ENCODE measurements at places on chromosomes 6 and 20.

DNA sequence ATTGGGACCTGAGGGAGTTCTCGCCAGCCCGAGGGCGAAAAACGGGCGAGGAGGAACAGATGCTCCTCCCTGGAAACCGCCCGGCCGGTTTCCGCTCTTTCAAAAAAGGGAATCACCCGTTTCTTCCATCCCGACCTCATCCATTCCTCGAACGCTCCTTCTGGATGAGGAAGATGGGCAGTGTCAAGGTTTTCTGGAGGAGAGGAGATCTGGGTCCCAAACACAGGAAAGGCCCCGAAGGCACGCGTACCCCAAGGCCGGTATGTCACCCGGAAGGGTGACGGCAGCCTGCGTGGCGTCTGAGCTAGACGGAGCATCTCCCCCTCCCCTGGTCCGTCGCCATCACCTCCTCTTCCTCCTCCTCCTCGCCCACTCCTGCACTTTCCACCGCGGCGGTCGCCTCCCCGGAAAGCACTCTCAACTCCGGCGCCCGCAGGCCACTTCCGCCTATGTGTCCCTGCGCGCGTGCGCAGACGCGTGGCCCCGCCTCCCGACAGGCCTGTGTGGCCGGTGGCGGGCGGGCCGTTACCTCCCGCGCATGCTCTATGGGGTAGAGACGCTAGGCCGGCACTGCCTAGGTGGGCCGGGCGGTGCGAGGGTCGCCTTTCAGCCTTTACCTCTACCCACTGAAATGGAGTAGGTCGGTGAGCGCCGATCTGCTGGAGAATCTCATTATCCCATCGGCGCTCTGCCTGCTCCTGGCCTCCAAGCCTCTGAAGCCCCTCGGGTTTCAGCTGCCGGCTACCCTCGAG lies at the start of gene SLC35B3:
TSS of gene SLC35B3 (minus strand) at position 453 of the 752 bp plus-strand sequence.
- peak; percentile 85 for DNase-seq

DNA sequence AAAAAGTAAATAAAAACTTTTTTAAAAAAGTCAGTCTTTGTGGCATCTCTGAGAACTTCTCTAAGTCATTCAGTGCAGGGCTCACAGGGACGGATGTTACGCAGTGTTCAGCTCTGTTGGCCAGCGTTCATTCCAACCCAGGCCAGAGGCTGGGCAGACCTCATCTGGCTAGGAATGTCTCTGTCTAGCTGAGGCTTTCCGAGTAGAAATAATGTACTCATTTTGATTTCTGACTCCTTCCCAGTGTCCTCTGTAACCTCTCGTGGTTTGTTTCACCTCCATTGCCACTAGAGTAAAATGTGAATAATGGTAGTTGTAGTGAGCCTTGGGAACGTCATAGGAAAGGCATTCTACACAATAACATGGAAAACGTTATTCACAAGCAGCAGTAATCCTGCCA lies 135.1 kb downstream of the TMEM242 start:
- no peak for DNase-seq

DNA sequence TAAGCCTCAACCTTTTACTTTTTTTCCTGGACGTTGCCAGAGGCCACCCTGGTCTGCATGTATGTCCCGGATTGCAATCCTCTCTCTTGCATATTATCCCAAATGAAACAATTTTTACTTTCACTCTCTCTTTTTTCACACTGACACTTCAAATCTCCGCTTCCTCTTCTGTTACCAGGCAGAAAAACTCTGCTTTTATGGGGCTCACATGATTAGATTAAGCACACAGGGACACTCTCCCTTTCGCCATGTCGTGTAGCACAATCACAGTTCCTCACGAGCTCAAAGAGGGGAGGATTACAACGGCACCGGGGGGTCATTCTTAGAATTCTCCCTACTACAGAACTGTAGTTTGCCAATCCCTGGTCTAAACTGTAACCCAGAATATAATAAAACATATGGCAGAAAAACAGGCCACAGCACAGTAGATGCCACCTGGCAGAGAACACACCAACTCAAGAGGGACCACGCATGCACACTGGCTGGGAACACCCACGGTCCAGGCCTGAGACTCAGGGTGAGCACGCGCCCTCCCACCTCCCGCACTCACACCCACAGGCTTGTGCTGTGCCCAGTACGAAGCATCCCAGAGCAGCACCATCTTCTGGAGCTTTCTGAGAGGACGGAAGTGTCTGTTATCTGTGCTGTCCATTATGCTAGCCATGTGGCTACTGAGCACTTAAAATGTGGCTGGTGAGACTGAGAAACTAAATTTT lies 288.7 kb downstream of the KIF16B start:
- no peak for DNase-seq

DNA sequence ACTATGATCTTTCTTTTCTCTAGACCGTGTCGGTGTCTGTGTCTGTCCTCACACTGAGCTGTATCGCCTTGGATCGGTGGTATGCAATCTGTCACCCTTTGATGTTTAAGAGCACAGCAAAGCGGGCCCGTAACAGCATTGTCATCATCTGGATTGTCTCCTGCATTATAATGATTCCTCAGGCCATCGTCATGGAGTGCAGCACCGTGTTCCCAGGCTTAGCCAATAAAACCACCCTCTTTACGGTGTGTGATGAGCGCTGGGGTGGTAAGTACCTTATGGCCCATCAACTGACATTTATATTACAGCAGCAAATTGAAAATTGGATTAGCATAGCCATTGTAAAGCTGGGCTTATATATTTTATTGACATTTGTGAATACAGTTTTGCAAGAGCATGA lies 72.2 kb upstream of the GFRAL start:
- DNase-seq: no peak

DNA sequence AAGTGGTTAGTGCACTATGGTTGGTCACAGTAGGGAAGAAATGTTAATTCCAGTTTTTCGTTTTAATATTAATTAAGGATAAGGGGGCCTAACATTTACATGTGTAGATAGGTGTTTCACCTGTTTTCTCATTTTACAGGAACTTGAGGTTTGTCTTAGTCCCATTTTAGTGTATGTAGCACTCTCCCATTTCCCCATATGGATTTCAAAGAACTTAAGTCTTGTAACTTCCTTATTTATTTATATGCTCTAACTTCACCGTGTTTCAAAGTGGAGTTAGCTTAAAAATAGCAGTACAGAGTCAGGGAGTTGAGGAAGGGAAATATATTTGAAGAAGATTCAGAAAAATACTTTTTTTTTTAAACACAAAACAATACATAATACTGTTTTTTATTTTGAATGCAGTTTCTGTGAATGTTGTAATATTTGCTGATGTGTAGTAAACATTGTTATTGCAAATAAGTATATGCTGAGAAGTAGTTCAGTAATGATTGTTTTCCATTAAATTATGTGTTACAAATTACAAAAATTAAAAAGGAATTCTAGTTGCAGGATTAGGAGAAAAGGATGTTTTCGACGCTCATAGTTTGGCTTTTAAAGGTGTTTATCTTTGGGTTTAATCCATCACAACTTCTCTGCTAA lies 3.5 kb downstream of the SCAF8 start:
- no peak for DNase-seq

DNA sequence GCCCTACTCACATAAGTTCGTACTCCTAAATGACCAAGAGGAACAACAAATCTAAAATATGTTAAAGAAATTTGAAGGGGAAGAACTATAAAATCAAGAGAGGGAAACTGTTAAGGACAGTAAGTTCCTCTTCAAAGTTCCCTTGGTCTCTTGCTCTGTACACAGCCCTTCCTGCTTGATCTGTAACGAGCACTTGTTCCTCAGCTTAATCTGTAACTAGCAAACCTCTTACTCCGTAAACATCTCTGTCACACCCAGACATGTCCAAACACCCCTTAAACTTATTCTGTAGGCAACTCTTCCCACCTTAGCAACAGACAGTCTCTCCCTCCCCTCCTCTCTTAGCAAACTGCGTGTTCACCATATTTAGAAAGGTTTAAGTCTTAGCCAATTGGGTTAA lies 29.9 kb downstream of the PLN start:
- DNase-seq: no peak

GRCh38 chr6:101236709-101237108 lies 156.8 kb upstream of the GRIK2 start:
- no peak for DNase-seq

DNA sequence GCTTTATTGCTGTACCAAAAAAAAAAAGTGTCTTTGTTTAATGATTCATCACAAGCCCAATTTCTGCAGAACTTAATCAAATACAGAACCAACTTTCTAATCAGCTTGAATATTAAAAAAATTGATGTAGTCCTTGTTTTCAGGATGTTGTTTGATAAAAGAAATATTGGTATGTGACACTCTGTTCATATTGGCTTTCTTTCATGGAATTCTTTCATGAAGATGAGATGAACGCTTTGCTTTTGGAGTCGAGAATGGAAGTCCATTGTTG lies 184.3 kb downstream of the ZNF217 start:
- no peak for DNase-seq

DNA sequence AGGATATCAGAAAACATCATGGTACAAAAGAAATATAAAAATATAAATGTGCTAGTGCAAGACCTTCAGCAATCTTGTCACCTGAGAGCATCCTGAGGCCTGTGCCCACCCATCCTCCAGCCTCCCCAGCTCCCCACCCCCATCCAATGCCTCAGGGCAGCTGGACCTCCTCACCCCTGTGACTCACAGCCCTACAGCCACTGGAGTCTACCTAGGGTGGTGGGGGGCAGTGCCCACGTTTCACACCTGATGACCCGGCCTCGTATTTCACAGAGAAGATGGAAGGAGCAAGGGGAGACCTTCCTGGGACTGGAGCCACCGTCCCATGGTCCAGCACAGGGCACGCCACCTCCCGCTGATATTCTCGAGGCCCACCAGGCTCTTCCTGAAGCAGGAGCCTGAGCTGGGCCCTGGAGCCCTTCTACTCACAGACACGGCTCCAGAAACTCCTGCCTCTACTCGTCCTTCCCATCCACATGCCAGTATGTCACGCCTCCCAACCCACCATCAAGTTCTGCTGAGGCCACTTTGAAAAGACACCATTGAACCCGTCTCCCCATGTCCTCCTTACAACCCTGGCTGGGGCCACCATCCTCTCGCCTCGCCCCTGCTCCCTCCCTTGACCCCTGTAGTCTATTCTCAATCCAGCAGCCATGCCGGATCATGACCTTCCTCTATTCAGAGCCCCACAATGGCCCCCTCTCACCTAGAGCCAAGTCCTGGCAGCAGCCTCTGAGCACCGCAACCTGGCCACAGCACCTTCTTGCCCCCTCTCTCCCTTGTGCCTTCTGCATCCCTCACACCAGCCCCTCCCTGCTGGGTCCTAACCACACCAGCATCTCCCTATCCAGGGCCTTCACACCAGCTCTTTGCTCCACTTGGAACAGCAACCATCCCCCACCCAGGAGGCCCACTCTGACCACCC lies 13.3 kb downstream of the APMAP start:
- no peak for DNase-seq

DNA sequence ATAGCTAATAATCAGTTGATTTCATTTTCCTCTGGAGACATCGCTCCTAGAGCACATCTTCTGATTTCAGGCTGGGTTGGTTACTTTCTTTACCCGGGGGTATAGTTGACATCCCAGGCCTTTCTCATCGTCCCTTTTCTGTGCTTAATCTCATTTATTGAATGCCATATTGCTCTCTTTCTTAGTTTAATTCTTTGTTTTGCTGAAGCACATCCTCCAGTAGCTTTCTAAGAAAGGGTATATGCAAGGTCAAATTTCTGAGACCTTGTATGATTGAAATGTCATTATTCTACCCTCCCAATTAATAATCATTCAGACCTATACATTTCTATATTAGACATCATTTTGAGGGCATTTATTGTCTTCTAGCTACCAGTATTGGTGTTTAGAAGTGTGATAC lies 2.6 kb upstream of the C20orf141 start:
- no peak for DNase-seq
